ENCODE measurements at places on chromosomes 4 and X. TPM values are rescaled to one million over a fixed set of nuclear protein-coding genes. Genes with fewer than 3 reads are reported as not detected.

Gene GPR34
- 36.2 TPM for polyA plus RNA-seq

Gene TCEAL8
- 80.1 TPM for polyA plus RNA-seq

Gene SPANXN4
- not detected for polyA plus RNA-seq

Gene NCAPG
- not detected for polyA plus RNA-seq

Gene TLR6
- 0.75 TPM for polyA plus RNA-seq

Gene PPP2R2C
- not detected for polyA plus RNA-seq

Gene TCP11X2
- not detected for polyA plus RNA-seq

Measured in aorta (tissue), 5 donors.